NCI-H2227 treated with DMSO at 0.1 percent for 48 hours (cell line): ENCODE measurements at places on chromosomes 1 and 21.

GRCh38 chr1:78673120-78673519 is 23.5 kb downstream of the IFI44 start:
- no peak for DNase-seq

- DNase-seq, result no peak
Observed at GRCh38 chr1:230206207-230206606, 139.2 kb downstream of the GALNT2 start.

- no peak for DNase-seq
Observed at GRCh38 chr1:97151651-97152050, 430.1 kb downstream of the PTBP2 start.

GRCh38 chr21:44950351-44950750 is 10.5 kb downstream of the SLX9 start:
- DNase-seq, result no peak

DNA sequence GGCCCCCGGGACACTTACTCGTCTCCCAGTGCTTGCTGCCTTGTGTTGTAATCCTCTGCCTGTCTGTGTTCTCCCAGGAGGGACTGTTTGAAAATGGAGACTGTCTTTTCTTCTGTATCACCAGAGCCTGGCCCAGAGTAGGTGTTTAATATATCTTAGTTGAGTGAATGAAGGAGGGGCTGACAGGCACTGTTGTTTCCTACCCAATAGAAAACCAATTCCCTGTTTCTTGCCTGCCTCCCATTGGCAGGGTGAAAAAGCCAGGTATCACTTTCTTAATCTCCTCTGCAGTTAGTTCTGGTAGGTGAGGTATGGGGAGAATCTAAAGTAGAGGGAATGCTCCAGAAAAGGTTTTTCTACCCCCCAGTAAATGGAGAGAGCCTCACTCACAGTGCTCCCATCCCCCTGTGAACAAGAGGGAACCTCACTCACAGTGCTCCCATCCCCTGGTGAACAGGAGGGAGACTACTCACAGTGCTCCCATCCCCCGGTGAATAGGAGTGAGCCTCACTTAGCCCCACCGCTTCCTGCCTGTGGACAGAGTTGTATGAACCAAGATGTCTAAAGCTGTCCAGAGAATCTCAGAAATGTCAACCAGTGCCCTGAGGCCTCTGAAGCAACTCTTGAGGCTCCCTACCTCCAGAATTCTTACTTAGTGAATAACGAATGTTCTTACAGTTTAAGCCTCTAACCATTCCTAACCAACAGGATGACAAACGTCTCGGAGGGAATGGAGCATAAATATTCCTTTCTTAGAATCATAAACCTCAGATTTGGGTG is at the start of gene GJA5:
TSS of gene GJA5 (minus strand) at position 122 of the 780 bp plus-strand sequence. CDS start 1,364 bp downstream, outside the sequence.
- DNase-seq, result no peak
